ENCODE measurements at places on chromosomes 16 and 17.

GRCh38 chr16:84761448-84762368 is 58.1 kb upstream of the CRISPLD2 start:
- no peak for DNase-seq

- no peak for DNase-seq
These were observed 61.9 kb upstream of the CCL1 start for GRCh38 chr17:34424814-34425491.

- no peak for DNase-seq
These were observed 53.0 kb upstream of the METRNL start for GRCh38 chr17:83026311-83026811.

- DNase-seq, result no peak
These were observed 82.0 kb upstream of the CHMP6 start for GRCh38 chr17:80909635-80910034.

GRCh38 chr17:79261355-79262072 is 186.9 kb downstream of the ENGASE start:
- no peak for DNase-seq

GRCh38 chr17:80184423-80184714 is 14.5 kb downstream of the CARD14 start:
- no peak for DNase-seq

DNA sequence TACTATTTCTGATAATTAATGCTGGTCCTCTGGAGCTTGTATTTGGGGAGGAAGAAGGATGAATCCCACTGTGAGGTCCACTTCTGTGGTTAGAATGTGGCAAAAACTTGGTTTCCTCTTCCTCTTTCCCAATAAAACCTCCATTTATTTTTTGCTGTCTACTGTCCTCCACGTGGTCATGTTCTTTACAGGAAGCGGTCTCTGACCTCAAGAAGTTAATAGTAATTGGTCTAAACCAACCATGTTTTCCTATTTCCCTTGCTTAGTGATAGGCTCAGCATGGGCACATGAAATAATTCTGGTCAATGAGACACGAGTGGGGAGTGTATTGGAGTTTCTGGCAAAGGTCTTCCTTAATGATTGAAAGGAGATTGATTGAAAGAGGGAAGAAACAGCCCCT is 33.9 kb downstream of the CHP2 start:
- DNase-seq, result no peak
